ENCODE measurements at places on chromosomes 5 and 9.

- no peak for DNase-seq
Measured at GRCh38 chr9:137027369-137028262, at the start of gene ABCA2. TSS of gene ABCA2 (minus strand) at chr9:137028237. CDS start at chr9:137028140, 97 bp downstream.

GRCh38 chr5:76180814-76181805 is 97.9 kb downstream of the SV2C start:
- DNase-seq = no peak

- no peak for DNase-seq
Measured at GRCh38 chr5:15598294-15598902, 98.4 kb downstream of the FBXL7 start.

- no peak for DNase-seq
Measured at GRCh38 chr9:84655447-84655846, 14.1 kb upstream of the NTRK2 start.

DNA sequence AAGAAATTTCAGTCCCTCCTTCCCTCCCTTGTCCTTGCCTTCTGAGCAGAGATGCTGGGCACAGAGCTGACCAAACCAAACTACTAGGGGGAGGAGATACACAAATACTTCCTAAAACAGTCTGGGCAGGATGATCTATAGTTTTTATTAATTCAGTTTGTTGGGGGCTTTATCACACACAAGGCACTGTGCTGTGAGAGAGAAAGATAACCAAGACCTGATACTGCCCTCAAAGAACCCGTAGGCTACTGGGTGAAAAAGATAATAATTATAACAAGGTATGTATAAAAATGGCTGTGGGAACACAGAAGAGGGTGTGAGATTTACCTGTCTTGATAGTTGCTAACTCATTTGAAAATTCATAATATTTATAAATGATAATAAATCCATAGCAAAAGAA is 354.7 kb downstream of the NDUFS4 start:
- DNase-seq = no peak

GRCh38 chr9:98182069-98182820 is 10.2 kb downstream of the CORO2A start:
- no peak for DNase-seq

- DNase-seq = no peak
Measured at GRCh38 chr5:58135571-58136335, 324.1 kb downstream of the PLK2 start.

GRCh38 chr9:75803130-75803529 is 87.3 kb upstream of the PCSK5 start:
- no peak for DNase-seq

- DNase-seq = no peak
Measured at GRCh38 chr5:151703227-151703626, 16.5 kb upstream of the SPARC start.

- no peak for DNase-seq
Measured at GRCh38 chr5:59772206-59772605, 121.3 kb downstream of the PDE4D start.

DNA sequence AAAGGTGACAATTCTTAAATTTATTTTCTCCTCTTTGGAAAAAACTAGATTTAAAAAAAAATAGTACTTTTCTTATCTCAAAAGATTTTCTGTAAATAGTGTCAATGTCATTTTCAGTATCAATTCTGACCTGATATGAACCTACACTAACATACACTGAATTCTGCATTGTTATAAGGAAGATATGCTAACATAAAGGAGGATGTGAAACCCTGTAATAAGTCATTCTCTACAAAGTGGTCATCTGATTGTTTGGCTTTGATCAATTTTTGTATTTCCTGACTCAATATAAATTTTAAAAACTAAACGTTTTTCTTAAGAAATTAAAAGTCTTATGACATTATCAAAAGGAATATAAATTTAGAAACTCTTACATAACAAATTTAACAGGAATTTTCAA is 233.6 kb upstream of the EDIL3 start:
- DNase-seq = no peak

DNA sequence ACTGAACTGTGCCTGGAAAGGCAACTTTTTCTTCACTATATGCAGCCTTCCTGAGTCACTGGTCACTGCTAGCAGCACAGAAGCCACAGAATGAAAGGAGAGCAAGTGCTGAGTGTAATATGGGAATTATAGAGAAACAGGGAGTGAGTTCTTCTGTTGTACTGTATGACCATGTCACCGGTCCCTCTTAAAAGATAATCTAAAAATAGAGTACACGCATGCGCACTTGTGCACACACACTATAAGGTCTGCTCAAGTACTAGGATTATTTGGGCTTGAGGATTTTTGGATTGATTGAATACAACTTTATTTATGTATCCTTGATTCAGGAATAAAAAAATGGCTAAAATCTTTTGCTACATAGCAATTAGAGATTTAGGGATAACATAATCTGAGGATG is 571.9 kb downstream of the PDE4D start:
- DNase-seq = no peak

GRCh38 chr5:76169146-76169905 is 86.1 kb downstream of the SV2C start:
- no peak for DNase-seq

All from stimulated activated CD8-positive, alpha-beta memory T cell treated with anti-CD3 and anti-CD28 coated beads, Interleukin-15, amount 100 ng/mL, for 24 hours (primary cell).